ENCODE measurements at places on chromosomes 2 and 18.

GRCh38 chr2:132581991-132582738 lies 87.8 kb downstream of the LYPD1 start:
- DNase-seq: no peak

DNA sequence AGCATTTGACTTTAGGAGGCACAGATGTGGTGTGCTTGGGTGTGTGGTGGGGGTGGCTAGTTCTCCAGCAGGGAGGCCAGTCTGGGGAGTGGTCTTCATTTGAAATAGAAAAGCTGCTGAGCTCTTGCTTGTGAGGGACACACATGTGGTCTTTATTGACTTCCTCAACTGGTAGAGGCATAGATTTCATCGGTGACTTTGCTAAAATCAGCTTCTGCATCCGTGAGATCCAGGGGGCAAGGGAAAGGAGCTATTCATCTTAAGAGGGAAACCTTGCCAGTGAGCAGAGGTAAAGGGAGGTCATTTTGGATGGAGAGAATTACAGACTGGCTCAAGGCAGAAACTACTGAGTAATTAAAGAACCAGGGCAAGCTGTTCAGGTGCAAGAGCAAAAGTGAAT lies 4.7 kb downstream of the MAPRE3 start:
- no peak for DNase-seq

- DNase-seq: no peak
These were observed 1012.1 kb downstream of the TMEM182 start for GRCh38 chr2:103773884-103774283.

DNA sequence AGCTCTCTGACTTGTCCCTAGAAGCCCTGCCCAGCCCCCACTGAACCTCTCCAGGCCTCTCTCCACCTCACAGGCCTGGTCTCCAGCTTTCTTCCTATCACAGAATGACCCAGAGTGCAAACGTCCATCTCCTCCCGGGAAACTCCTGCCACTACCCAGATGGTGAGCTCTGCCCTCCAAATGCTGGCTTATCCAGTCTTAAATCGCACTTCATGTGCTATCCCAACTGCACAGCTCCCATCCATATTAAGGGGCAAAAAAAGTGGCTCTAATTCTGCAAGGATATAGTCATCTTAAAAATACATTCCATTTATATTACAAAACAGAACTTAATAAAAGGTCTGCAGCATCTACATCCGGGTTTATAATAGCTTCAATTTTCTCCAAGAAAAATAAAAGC lies 70.8 kb upstream of the CDC42EP3 start:
- no peak for DNase-seq

DNA sequence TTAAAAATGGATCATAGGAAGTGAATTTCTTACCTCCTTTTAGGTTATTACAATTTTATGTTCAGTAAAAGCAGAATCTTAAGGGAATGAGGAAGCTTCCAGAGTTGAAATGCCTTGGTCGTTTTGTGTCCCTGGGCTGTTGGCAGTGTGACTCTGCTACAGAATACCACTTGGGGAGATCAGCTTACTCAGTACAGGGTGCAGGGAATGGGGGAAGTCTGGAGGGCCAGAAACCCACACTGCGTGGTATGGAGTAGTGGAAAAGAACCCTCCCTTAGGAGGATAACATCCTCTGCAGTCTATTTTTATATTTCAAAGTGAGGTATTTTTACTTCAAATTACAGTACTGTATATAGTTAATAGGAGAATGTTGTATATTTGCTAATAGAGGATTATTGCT lies 51.1 kb downstream of the R3HDM1 start:
- no peak for DNase-seq

DNA sequence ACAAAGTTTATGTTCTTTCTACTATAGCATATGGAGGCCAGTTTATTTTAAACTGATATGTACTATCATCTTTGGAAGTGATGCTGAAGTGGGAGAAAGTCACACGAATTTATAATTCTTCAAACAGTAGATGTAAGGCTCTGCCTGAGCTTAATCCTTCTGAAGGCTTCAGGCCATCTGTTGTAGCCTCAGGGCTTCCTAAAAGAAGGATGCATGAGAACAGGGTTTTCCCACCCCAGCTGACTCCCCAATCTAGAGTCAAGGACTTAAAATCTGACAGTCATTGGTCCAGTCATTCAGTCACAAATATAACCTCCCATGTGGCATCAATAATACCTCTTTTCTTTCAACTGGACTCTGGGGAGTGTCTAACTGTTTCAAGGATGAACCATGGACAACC lies 330.5 kb downstream of the KCNS3 start:
- DNase-seq: no peak

- DNase-seq: no peak
These were observed 3.4 kb upstream of the CYP1B1 start for GRCh38 chr2:38079116-38080052.

DNA sequence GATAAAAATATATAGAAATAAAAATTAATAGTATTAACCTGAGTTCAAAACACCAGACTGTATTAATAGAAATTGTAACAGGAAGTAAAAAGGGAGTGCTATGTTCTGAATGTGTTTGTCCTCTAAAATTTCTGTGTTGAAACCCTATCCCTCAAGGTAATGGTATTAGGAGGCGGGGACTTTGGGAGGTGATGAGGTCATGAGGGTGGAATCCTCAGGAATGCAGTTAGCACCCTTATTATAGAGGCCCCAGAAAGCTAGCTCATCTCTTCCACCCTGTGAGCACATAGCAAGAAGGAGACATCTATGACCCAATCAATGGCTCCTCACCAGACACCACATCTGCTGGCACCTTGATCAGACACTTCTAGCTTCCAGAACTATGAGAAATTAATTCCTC lies 124.5 kb downstream of the CMPK2 start:
- no peak for DNase-seq

Data from GM13976 (cell line).